Right lobe of liver (tissue), 6 donors: ENCODE measurements at places on chromosomes 12 and 14.

GRCh38 chr12:13947276-13947946, 34.0 kb downstream of the GRIN2B start:
- no peak for DNase-seq

DNA sequence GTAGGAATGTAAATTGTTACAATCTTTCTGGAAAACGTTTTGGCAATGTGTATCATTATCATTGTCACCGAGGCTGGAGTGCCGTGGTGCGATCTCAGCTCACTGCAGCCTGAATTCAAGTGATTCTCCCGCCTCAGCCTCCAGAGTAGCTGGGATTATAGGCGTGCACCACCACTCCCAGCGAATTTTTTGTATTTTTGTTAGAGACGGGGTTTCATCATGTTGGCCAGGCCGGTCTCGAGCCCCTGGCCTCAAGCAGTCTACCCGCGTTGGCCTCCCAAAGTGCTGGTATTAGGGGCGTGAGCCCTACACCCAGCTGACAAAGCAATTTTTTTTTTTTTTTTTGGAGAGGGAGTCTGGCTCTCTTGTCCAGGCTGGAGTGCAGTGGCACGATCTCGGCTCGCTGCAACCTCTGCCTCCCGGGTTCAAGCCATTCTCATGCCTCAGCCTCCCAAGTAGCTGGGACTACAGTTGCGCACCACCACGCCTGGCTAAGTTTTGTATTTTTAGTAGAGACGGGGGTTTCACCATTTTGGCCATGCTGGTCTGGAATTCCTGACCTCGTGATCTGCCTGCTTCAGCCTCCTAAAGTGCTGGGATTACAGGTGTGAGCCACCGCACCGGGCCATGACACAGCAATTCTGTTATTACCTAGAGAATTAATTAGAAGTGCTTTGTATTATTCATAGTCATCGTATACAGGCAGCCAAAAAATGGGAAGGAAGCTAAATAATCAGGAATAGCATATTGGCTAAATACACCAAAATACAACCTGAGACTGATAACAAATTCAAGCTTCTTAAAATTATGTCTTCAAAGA, 1.2 kb downstream of the ACTR6 start:
- no peak for DNase-seq

DNA sequence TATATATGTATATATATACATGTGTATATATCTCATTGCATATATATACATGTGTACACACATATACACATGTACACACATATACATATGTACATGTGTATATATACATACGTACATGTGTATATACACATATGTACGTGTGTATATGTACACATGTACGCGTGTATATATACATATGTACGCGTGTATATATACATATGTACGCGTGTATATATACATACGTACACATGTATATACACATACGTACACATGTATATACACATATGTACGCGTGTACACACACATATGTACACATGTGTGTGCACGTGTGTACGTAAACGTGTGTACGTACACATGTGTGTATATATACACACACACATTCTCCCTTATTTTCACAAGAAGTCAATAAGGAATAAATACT, 141.6 kb upstream of the TMCC3 start:
- no peak for DNase-seq

- DNase-seq: no peak
Observed at GRCh38 chr14:71651228-71651627, 281.0 kb upstream of the RGS6 start.

DNA sequence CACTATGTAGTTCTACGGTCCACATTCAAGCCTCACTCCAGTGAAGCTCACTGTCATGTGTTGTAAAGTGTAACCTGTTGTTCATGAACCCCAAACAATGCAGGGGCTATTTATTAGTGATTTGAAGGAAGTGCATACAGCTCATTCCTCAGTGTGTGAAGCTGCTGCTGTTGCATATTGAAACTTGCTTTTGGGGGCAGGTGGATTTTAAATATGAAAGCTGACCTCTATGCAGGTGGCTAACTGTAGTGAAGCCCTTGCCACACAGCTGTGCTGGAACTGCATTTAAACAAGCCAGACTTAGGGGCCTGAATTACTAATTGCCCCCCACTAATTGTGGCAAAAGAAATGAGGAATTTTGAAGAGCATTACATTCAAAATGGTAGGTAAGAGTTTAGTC, 226.3 kb downstream of the ATP23 start:
- DNase-seq: no peak

GRCh38 chr14:53306267-53306721, 153.2 kb upstream of the DDHD1 start:
- peak; percentile 28 for DNase-seq

DNA sequence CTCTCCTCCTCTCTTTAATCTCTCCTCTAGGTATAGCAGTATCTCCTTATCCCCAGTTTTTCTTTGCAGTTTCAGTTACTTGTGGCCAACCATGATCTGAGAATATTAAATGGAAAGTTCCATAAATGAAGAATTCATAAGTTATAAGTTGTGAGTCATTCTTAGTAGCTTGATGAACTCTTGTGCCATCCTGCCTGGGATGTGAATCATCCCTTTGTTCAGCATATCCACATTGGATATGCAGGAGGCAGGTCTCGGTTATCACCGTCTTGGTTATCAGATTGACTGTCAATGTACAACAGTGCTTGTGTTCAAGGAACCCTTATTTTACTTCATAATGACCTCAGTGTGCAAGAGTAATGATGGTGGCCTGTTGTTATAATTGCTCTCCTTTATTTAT, 134.0 kb downstream of the TMEM117 start:
- no peak for DNase-seq

DNA sequence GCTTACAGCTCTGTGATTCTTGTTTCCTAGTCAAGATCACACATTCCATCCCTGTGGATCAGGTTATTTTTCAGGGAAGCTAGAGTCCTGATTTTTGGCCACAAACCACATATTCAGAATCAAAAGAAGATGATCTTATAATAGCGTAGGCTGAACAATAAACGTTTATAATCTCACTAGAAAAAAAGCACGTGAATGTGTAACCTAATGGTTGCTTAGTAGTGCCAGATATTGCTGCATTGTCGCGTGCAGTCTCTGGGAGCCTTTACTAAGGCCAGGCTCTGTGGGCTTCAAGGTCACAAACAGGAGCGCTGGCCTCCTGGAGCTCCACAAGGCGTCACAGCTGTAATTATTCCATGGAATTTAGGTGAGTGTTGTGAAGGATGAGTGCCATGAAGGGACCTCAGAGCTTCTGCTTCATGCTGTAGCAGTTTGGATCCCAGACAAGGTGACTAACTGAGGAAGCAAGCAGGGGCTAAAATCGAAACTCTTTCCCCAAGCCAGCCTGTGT, 17.4 kb downstream of the CDKN1B start:
- no peak for DNase-seq

DNA sequence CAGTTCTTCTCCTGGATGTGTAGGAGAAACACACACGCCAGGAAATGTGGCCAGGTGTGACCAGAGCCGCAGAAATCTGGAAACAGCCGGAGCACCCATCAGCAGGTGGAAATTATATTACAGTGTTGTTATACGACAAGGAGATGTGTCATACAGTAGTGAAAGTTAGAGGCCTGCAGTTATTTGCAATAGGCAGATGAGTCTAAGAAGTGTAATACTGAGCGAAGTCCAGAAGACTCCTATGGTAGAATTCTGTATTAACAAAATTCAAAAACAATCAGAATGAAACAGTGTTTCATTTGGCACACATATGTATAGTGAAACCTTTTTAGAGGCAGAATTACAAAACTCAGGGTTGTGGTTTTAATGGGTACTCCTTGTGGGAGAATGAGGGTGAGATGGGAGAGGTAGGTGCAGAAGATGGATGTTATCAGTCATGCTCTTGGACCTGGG, 39.3 kb upstream of the AMN start:
- DNase-seq: no peak

GRCh38 chr12:105461944-105462762, 131.7 kb downstream of the C12orf75 start:
- DNase-seq: no peak

DNA sequence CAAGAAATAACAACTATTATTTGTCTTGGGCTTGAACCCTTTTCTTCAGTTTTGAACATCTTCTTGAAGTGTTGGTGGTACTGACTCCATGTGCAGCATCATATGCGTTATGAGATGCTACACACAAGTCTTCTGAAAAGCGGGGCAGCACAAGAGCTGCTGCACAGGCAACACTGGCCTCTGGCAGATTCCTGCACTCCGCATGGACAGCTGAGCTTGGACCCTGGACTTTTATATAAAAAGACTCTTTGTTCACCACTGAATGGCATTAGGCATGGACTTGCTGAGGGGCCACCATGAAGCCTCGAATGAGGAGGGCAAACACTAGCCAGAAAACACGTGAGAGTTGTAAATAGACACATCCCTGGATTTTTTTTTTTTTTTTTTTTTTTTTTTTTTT, 210.8 kb upstream of the NPAS3 start:
- no peak for DNase-seq

- peak; percentile 29 for DNase-seq
Observed at GRCh38 chr12:102484428-102484958, 4.1 kb upstream of the IGF1 start.

DNA sequence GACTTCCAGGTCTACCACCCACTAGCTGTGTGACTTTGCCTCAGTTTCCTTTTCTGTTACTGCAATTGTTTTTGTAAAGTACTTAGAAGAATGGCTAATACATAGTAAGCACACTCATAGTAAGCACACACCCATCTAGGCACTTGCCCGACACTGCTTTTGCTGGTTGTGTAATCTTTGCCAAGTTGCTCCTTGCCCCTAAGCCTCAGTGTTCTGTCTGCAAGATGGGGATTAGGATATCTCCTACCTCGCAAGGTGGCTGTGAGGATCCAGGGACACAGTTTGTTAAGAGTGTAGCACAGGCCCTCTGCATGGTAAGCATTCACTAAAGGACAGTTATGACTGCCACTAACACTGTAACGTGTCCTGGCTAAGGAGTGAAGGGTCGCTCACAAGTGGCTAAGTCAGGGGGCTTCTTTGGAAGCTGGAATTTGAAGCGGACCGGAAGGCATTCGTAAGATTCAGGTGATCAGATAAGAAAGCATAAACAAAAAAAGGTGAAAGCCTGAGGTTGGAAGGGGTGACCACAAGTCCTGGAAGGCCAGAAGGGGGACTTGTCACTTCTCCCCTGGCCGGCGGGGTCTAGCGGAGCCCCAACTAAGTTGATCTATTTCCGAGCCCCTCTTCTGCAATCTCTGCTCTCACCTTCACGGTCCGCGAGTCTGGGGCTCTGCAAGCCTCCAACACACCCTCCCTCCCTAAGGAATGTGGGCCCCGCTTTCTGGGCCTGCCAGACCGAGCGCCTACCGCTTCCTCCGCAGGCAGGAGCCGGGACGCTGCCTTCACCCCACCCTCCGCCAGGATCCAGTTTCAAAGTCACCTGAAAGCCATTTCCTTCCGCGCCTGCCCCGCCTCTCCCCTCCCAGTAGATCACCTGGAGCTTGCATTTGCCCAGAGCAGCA, 1.5 kb upstream of the PLEKHG3 start:
- DNase-seq: no peak

- no peak for DNase-seq
Observed at GRCh38 chr14:102786768-102787167, 9.5 kb downstream of the TRAF3 start.

GRCh38 chr12:70028918-70029317, 203.9 kb downstream of the MYRFL start:
- DNase-seq: no peak

- DNase-seq: no peak
Observed at GRCh38 chr14:89085737-89086382, 261.4 kb downstream of the TTC8 start.

- DNase-seq: no peak
Observed at GRCh38 chr12:22459838-22460490, 84.4 kb downstream of the C2CD5 start.

DNA sequence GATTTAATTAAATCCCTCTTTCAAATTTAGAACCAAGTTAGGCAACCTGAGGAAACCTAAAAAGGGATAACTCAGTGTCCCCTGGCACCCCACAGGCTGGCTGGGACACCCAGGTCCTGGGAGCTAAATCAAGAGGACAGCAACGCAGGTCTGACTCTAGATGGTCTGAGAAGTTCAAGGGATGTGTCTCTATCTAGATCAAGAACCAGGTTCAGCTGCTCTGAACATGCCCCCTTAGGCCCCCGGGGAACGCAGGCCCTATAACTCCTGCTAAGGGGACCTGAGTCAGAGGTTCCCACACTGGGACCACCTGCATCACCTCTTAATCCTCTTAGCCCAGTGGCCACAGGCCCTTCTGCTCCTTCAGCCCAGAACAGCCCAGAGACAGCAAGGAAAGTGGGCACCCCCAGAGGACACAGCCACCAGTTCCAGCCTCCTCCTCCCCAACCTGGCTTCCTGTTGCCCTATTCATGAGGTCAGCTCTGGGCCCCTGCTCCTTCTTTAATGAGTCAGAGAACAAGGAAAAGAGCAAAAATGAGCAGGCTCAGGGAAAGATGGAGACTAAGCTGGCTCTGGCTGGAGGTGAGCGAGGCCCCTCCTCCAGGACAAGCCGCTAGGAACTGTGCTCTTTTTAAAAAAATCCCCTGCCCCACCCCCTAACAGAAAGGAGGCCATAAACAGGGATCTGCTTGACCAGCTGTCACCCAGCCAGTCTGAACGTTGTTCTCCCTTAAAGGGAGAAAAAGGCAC, 10.8 kb downstream of the PITPNM2 start:
- DNase-seq: peak; percentile 40

- DNase-seq: peak; percentile 93
Observed at GRCh38 chr12:55966408-55967281, at the start of gene CDK2. Gene CDK2 (plus strand): TSS chr12:55966830. CDS start chr12:55967009, 179 bp downstream.

DNA sequence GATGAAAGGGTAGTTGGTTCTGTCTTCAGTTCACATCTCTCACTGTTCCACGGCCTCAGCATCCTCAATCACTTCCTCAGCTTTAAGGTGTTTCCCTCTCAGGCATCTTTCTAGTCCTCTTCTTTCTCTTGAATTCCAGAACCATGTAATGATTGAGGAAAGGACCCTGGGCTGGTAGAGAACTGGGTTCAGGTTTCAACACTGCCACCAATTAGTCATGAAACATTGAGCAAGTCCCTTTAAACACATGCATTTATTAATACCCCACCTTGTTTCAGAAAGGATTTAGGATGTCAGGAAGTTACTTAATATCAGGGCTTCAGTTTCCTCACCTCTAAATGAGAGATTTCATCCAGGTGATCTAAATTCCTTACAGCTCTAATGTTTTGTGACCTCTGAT, 7.2 kb downstream of the DMAC2L start:
- no peak for DNase-seq

- DNase-seq: no peak
Observed at GRCh38 chr12:120710805-120711296, 593 bp downstream of the UNC119B start.

GRCh38 chr12:44021471-44021971, 185.6 kb downstream of the TMEM117 start:
- no peak for DNase-seq
